AG08395 (cell line): ENCODE measurements at places on chromosomes 6 and 20.

- no peak for DNase-seq
Measured at GRCh38 chr20:47304287-47304686, 52.2 kb downstream of the ZMYND8 start.

- DNase-seq, result no peak
Measured at GRCh38 chr6:45647341-45648261, 269.9 kb upstream of the SUPT3H start.

- DNase-seq, result peak; percentile 44
Measured at GRCh38 chr20:13771853-13772453, 12.8 kb downstream of the ESF1 start.

- no peak for DNase-seq
Measured at GRCh38 chr6:144474290-144474689, 189.2 kb downstream of the UTRN start.

- DNase-seq, result no peak
Measured at GRCh38 chr6:56814802-56815201, 140.1 kb upstream of the BEND6 start.

DNA sequence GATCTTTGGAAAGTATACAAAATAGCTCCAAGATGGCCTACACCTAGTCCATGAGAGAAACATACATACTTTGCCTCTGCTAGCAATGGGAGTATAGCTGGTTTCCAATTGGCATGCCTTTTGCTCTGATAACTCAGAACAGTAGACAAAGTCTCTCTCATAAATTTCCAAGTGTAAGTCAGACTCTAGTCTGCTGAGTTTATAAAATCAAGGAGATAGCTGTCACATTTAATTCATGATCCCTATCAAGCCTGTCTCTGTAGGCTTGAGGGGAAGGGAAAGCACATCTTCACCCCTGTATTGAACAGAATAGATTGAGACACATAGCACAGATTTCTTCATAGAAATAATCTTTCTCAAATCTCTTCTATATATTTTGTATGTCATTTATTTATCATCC is 87.8 kb upstream of the HTR1B start:
- DNase-seq, result no peak

GRCh38 chr6:133352046-133352445 is 110.9 kb downstream of the EYA4 start:
- no peak for DNase-seq

DNA sequence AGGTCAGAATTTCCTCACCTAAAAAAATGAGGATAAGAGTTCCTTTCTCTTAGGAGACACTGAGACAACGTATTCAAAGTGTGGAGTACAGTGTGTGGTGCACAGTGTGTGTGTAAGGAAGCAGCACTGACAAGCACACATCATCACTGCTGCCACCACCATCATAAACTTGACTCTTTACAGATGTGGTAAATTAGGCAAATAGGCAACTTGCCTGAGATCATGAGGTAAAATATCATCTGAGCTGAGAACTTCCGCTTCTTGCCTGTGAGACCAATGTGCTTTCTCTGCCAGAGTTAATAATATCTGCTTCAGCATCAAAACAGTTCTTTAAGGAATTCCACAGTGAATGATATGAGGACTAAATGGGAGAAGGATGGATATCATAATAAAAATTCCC is 52.7 kb downstream of the LYRM4 start:
- DNase-seq, result peak; percentile 39

DNA sequence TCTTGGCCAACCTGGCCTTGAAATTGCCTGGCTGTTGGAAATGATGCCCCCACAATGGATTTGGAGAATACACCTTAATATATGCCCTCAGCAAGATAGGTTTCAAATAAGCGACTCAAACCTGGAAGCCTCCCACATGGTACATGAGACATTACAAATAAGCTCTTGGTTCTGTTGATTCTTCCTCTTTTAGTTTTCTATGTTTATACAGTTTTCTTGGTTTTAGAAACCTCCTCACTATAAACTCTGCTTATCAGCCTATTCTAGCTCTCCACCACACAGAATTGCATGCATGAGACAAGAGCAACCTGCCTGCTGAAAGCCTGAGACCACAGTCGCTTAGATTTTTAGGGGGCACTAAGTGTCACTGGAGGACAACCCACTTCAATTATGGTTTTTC is 108.8 kb upstream of the PREP start:
- no peak for DNase-seq

GRCh38 chr6:167688123-167688522 is 138.6 kb upstream of the AFDN start:
- no peak for DNase-seq
